ENCODE measurements at places on chromosomes 13 and 19.

- no peak for DNase-seq
Observed at GRCh38 chr13:45989607-45990006, 62.9 kb downstream of the ZC3H13 start.

DNA sequence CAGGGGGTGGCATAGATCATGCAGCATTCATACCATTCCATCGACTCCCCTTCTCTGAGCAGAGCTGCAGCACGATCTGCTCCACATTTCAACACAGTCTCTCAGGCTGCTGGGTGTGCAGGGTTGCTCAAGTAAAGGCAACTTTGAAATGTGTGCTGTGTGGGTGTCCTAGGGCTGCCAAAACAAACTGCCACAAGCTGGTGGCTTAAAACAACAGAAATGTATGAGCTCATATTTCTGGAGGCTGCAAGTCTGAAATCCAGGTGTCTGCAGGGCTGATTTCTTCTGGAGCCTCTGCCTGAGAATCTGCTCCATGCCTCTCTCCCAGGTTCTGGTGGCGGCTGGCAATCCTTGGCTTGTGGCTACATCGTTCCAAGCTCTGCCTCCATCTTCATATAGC is 63.7 kb upstream of the WDFY2 start:
- DNase-seq = no peak

- DNase-seq = no peak
Observed at GRCh38 chr19:48659768-48660167, 13.0 kb downstream of the NTN5 start.

- no peak for DNase-seq
Observed at GRCh38 chr13:72495681-72496080, 231.7 kb downstream of the MZT1 start.

GRCh38 chr19:22607653-22608430 is 26.3 kb upstream of the ZNF492 start:
- DNase-seq = no peak

DNA sequence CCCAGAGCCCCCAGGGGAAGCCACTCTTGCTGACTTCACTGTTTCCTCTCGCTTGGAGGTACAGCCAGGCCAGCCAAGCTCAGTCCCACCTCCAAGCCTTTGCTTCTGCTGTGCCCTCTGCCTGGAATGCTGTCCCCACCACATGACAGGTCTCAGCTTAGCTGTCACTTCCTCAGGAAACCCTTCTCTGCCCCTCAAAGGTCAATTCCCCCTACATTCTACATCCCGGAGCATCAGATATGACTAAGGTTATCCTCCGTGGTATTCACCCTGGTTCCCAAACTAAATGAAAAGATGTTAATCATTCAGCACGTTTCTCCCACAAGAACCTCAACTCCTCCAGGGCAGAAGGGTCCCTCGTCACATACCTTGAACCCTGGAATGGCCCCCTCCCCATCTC is 53.5 kb downstream of the PTPRS start:
- no peak for DNase-seq

GRCh38 chr13:73365252-73365651 is 306.4 kb downstream of the KLF5 start:
- DNase-seq = no peak

DNA sequence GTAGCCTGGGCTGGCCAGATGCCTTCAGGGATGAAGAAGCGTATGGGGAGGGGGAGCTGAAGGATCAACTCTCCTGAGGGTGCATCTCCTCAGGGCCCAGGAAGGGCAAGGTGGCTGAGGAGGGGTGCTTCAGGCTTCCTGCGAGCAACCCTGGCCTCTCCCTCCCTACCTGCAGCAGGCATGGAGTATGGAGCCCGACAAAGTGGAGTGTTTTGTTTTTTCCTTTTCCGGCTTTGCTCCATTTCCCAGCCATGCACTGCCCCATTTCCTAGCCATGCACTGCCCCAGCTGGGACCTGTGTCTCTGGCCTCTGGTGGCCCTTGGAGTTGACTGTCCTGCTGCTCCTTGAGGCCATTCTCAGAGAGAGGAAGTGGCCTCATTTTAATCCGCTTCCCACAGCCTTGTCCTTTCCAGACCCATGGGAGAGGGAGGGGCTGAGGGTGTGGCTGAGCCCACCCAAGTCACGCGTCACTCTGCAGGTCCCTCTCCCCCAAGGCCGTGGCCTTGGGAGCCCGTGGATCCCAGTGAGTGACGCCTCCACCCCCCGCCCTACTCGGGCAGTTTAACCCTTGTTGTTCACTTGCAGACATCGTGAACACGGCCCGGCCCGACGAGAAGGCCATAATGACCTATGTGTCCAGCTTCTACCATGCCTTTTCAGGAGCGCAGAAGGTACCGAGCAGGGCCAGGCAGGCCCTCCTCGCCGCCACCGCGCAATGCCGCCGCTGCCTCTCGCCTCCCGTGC is 34.4 kb downstream of the CAPN12 start:
- DNase-seq = no peak

DNA sequence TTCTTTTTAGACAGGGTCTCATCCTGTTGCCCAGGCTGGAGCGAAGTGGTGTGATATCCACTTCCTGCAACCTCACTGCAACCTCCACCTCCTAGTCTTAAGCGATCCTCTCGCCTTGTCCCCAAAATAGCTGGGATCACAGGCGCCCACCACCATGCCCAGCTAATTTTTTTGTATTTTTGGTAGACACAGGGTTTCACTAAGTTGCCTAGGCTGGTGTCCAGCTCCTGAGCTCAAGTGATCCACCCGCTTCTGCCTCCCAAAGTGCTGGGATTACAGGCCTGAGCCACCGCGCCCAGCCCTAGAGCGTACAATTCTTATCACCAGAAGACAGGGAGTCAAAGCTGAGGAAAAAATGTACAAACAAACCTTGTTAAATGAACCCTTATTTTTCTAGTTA is 4.5 kb upstream of the ELOF1 start:
- DNase-seq = no peak

- no peak for DNase-seq
Observed at GRCh38 chr19:34474233-34474989, 7.1 kb upstream of the WTIP start.

- no peak for DNase-seq
Observed at GRCh38 chr13:32203221-32203620, 111.9 kb downstream of the ZAR1L start.

GRCh38 chr13:93345770-93346169 is 119.2 kb downstream of the GPC6 start:
- DNase-seq = no peak

DNA sequence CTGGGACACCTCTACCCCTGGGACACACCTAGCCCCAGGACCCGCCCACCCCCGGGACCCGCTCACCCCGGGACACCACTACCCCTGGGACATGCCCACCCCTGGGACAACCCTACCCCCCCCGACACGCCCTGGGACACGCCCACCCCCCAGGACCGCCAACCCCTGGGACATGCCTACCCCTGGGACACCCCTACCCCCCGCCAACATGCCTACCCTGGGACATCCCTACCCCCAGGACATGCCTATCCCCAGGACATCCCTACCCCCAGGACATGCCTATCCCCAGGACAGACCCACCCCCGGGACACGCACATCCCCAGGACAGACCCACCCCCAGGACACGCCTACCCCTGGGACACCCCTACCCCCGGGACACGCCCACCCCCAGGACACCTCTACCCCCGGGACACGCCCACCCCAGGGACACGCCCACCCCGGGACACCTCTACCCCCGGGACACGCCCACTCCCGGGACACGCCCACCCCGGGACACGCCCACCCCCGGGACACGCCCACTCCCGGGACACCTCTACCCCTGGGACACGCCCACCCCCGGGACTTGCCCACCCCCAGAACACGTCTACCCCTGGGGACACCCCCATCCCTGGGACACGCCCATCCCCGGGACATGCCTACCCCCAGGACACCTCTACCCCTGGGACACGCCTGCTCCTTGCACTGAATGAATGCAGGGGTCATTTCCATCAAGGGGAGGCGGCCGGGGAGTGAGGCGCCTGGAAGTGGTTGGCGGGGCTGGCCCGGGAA is 32.3 kb downstream of the ADPRHL1 start:
- DNase-seq = no peak

- DNase-seq = no peak
Observed at GRCh38 chr13:74920361-74920760, 561.6 kb downstream of the TBC1D4 start.

DNA sequence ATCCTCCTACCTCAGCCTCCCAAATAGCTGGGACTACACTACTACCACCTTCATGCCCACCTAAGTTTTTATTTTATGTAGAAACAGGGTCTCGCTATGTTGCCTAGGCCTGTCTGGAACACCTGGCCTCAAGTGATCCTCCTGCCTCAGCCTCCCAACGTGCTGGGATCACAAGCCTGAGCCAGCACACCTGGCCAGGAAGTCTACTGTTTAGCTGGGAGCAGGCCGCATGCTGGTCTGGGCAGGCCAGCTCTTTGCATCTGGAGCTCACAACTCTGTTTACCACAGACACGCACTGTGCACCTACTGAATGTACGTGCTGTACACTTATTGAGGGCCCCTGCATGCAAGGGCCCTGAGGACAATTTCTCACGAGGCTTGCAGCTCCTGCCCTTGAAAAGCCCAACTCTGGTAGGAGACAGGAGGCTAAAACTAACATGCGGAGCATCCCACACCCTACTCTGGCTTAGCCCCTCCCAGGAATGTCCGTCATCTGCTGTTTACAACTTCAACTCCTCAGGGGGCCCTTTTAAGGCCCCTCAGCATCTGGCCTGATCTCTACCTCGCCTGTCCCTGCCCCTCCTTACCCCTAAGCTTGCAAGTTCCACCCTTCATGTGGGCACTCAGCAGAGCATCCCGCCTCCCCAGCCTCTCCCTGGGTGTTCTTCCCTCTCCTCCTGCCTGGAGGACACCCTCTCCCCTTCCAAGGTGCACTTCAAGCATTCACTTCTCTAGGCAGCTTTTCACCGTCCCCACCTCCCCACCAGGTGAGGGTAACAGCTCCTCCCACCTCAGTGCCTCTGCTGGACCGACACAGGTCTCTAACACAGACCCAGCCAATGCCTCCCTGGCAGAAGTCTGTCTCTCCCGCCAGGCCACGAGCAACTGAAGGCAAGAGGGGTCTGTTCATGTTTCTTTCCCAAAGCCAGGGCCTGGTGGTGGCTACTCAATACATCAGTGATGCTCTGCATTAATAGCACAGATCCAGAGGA is 114.2 kb upstream of the UQCRFS1 start:
- no peak for DNase-seq

GRCh38 chr19:1650650-1651567 is 1.5 kb downstream of the TCF3 start:
- DNase-seq = no peak

DNA sequence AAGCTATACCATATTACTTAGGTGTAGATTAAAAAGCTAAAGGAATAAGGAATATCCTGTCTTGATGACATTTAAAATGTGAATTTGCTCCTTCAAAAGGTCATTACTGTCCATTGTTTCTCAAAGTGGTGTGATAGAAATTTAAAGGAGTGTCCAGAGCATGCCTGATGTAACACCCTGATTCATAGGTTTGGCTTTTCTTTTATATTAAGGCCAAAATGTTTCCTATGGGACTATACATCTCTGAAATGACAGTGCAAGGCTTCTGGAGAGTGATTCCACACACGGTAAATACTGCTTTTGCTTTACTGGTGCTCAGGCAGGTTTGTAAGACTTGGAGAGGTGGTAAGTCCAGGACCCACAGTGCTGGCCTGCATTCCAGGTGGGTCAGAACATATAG is 289.9 kb downstream of the RFC3 start:
- no peak for DNase-seq

DNA sequence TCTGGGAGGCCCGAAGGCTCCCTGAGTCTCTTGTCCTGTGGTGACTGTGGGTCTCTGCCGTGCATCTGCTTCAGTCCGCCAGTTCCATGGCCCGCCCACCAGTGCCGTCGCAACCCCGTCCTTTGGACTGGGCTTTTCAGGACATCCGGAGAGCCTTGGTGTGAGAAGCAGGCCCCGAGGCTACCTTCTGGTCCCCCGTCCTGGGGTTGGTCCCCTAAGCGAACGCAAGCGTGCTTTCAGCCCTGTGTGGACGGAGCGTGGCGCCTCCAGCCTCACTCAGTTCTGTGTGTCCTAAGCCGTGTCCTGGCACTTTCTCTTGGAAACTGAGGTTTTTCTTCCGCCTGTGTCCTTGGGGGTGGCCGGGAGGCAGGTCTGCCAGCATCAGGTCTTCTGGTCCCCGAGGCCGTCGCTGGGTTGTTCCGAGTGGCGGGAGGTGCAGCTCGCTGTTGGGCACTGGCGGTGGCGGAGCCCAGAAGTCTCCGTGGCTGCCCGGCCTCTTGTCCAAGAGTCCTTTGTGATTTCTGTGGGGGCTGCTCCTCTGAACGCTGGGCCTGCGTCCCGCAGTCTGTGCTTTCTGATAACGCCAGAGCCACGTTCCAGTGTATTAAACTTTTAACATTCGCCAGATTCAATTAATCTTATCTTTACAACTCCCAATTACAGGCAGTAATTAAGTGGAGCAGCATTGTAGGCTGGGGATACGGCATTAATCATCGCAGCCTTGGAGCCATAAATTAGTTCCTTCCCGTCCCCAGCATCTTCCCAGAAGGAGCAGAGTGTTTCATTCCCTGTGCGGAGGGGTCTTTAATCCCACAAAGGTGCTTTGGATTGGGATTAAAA is 99.5 kb downstream of the KDM4B start:
- DNase-seq = no peak

Data from cortex of kidney (tissue), 1 donor.